ENCODE measurements at places on chromosomes 5 and 9. TPM values are rescaled to one million over a fixed set of nuclear protein-coding genes. Genes with fewer than 3 reads are reported as not detected.

PCDHA1 gene
- not detected for total RNA-seq

- peak within 1 kb of the TSS; percentile 57 for H3K4me3 ChIP-seq
- no peak for DNase-seq
- peaks cover 5% of the 10 kb centered on the region for H3K4me1 ChIP-seq
- no peak within 1 kb of the TSS for H3K27ac ChIP-seq
These were observed at the start of gene DRD1 for GRCh38 chr5:175444060-175444904. DRD1 (minus strand) TSS chr5:175444182; CDS start chr5:175443099, 1,083 bp downstream.

DNA sequence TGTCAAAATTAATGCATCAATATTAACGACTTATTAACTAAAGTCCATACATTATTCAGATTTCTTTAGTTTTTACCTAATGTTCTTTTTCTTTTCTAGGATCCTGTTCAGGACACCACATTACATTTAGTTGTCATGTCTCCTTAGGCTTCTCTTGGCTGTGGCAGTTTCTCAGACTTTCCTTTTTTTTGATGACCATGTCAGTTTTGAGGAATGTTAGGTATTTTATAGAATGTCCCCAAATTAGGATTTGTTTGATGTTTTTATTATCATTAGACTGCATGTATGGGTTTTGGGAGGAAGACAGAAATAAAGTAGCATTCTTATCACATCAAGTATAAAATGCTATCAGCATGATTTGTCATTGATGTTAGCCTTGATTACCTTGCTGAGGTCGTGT lies 32.0 kb downstream of the ZCCHC7 start:
- H3K4me3 ChIP-seq: peak overlapping the region; percentile 2
- no peaks in the 10 kb centered on the region for H3K27me3 ChIP-seq
- DNase-seq: no peak
- peak overlapping the region; percentile 74 for H3K27ac ChIP-seq
- peaks cover 13% of the 10 kb centered on the region for H3K36me3 ChIP-seq

CDH12 gene
- total RNA-seq: not detected

TXNDC8 gene
- not detected for total RNA-seq

DNA sequence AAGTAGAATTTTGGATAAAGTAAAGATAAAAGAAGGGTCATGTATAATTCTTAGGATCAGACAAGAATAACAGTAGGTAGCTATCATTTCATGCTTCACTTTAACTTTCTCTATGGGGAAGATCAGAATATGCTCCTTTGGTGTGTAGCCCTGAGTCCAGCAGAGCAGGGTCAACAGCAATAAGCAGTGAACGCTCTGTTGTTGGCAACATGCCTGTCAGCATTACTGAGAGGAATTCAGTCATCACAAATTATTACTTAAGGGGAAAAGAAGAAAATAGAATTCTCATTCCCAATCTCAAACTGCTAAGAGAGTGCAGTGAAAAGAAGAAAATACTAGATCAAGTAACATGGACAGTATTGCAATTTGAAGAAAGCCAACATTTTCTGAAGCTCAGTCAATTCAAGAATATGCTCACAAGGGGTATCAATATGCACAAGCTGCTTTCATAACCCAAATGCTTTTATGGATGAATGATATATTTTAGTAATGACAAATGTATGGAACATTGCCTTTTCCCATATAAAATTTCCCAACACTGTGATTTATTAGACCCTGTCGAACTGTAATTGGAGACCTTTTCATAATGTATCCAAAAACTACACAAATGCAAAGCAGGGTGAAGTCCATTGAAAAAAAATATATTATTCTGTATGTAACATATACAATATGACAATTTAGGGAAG lies 1359.4 kb downstream of the EFNA5 start:
- no peaks in the 10 kb centered on the region for H3K36me3 ChIP-seq
- no peaks in the 10 kb centered on the region for H3K27me3 ChIP-seq
- H3K4me3 ChIP-seq: no peak overlapping the region
- peaks cover 4% of the 10 kb centered on the region for H3K4me1 ChIP-seq
- no peak for DNase-seq

GABRB2 gene
- not detected for total RNA-seq

RBM27 gene
- 13.8 TPM for total RNA-seq

ARHGAP26 gene
- total RNA-seq: 16.4 TPM
